NCI-H187 (cell line): ENCODE measurements at places on chromosomes 13 and 19.

GRCh38 chr13:114088234-114088633 is 44.2 kb downstream of the RASA3 start:
- DNase-seq, result no peak

- no peak for DNase-seq
Measured at GRCh38 chr19:13652810-13653590, 111.3 kb upstream of the MRI1 start.

DNA sequence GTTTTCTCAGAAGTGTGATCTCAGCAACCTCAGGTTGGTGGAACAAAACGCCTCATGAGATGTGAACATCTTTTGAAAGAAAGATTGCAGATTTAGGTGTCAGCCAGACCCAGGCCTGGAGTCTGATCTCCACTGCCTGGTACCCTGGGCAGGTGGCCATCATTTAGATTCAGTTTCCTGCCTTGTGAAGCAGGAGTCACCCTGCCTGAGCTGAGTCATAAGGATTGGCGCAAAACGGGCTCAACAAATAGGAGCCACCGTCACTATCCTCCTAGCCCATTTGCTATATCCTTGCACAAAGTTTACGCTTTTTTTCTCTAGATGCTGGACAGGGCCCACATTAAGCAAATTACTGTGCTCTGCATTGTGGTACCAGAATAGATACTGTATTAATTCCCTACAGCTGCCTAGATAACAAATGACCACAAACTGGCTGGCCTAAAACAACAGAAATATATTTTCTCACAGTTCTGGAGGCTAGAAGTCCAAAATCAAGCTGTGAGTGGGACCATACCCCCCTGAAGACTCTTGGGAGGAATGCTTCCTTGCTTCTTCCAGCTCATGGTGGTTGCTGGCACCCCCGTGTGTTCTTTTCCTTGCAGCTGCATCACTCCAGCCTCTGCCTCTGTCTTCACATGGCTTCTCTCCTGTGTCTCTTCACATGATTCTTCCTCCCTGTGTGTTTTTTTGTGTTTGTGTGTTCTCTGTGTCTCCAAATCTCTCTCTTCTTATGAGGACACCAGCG is 38.2 kb downstream of the TNFSF11 start:
- DNase-seq, result no peak

GRCh38 chr13:107276936-107277335 is 709.0 kb upstream of the ARGLU1 start:
- no peak for DNase-seq

GRCh38 chr19:13060964-13061927 is 41.4 kb downstream of the LYL1 start:
- peak; percentile 22 for DNase-seq

GRCh38 chr13:76651286-76651685 is 234.9 kb downstream of the KCTD12 start:
- no peak for DNase-seq
